NCI-H1694 treated with DMSO at 0.1 percent for 48 hours (cell line): ENCODE measurements at places on chromosomes 3 and 15.

- no peak for DNase-seq
These were observed 56.5 kb downstream of the DCLK3 start for GRCh38 chr3:36707623-36708409.

DNA sequence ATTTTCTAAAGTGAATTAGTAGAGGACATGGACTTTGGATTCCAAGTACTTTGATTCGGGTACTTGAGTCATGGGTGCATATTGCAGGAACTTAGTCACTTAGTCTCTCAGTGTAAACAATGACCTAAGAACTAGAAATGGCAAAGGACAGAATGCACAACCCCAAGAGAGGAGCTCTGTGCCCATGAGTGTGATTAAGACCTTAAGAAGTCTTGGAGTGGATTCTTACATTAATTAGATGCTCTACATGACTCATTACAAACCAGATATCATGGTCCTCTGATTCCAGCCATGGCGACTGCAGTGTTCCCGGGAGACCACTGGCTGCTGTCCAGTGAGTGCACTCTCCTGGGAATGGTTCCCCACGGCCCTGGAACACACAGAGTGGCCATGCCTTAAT lies 251.5 kb downstream of the GABRG3 start:
- no peak for DNase-seq

- no peak for DNase-seq
These were observed 1071.6 kb downstream of the PLOD2 start for GRCh38 chr3:145089337-145089736.

DNA sequence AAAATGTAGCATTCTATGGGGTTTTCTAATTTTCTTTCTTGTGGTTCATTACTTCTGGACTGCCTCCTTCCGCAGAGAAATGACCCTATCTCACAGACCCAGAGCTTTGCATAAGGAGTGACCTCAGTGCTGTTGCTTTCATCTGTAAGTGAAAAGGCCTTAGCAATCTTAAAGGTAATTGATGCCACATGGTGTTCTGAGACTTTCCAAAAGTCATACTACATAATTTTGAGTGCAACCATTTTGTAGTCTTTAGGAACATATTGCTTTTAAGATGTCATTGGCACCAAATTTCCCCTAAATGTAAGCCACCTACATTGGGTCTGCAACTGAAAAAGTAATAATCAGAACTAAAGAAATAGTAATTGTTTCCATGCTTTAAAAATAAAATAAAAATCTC lies 9.2 kb upstream of the HHLA2 start:
- no peak for DNase-seq

GRCh38 chr3:15291589-15292541 lies 40.5 kb downstream of the SH3BP5 start:
- no peak for DNase-seq
